ENCODE measurements at places on chromosomes 3 and 15. TPM values are rescaled to one million over a fixed set of nuclear protein-coding genes. Genes with fewer than 3 reads are reported as not detected.

Gene MNS1
- 2.7 TPM for total RNA-seq

Gene RSRC1
- 33.0 TPM for total RNA-seq

Gene C3orf85
- not detected for total RNA-seq

Gene EFL1
- total RNA-seq = 23.2 TPM

Measured in A549 treated with ZK216348 at 1 μM for 4 hours (cell line).